ENCODE measurements at places on chromosomes 7 and 10.
A peak's percentile ranks its signal among the peaks of the same experiment; 100 is the strongest.

DNA sequence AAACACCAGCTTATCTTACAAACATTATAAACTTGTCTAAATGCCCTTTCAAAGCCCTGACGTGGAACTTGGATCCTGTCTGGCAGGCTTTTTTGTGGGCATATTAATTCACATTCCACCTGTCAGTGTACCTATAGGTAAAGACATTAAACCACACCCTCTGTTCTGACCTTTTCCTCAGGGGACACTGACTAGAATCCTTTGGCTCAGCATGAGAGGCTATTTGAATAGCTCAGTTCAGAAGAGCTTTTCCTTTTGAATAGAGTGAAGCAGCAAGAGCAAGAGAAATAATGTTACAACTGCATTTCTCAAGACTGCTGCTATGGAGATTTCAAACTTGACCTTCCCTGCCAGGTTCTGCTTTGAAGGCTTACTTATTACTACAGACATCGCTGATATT, 76.9 kb downstream of the CYP51A1 start:
- DNase-seq, result peak; percentile 16

- DNase-seq, result no peak
Observed at GRCh38 chr7:82841828-82842227, 320.9 kb downstream of the PCLO start.

GRCh38 chr7:42263971-42264370, 27.0 kb upstream of the GLI3 start:
- no peak for DNase-seq

DNA sequence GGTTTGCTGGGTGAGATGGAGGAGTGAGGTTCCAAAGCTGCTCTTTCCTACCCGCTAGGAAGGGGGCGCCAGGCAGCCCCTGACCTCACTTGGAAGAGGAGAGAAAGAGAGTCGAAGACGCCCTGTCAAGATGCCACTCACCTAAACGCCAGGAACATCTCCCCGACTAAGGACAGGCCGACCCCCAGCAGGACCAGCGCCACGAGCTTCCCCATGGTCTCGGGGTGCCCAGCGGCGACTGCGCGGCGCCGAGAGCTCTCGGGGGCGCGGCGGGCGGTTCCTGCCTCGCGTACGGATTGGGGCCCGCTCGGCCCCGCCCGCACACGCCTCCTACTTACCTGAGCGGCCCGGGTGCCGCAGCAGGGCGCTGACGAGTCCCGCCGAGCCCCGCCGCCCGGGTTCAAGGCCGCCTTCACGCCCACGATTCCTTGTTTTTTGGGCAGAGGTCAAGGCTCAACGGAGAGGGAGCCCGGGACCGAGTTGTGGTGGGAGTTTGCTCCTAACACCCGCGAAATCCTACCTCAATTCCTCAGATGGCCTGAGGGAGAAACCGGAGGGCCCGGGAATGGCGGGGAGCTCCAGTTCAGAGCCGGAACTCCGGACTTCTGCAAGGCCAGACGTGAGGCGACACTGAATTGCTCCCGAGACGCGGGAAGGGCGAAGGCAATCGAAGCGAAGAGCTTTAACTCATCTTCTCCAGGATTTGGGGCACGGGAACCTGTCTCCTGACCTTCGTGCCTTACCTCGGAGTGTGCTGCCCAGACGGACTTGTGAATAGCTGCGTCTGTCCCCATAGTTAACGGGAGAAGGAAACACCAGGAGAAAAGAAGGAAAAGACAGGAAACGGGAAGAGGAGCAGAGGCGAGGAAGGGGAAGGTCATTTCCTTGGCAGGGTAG, at the start of gene PON3:
Gene PON3 (minus strand): TSS at position 240 of the 897 bp plus-strand sequence. CDS start 25 bp downstream, at position 215.
- DNase-seq, result peak; percentile 16

- peak; percentile 54 for DNase-seq
Observed at GRCh38 chr10:119608316-119609155, 11.8 kb upstream of the TIAL1 start.

GRCh38 chr10:3961082-3961481, 176.1 kb upstream of the KLF6 start:
- DNase-seq, result peak; percentile 32

GRCh38 chr7:75963381-75963995, 30.9 kb downstream of the TMEM120A start:
- no peak for DNase-seq

- DNase-seq, result no peak
Observed at GRCh38 chr7:148245381-148245780, 345.2 kb upstream of the C7orf33 start.

DNA sequence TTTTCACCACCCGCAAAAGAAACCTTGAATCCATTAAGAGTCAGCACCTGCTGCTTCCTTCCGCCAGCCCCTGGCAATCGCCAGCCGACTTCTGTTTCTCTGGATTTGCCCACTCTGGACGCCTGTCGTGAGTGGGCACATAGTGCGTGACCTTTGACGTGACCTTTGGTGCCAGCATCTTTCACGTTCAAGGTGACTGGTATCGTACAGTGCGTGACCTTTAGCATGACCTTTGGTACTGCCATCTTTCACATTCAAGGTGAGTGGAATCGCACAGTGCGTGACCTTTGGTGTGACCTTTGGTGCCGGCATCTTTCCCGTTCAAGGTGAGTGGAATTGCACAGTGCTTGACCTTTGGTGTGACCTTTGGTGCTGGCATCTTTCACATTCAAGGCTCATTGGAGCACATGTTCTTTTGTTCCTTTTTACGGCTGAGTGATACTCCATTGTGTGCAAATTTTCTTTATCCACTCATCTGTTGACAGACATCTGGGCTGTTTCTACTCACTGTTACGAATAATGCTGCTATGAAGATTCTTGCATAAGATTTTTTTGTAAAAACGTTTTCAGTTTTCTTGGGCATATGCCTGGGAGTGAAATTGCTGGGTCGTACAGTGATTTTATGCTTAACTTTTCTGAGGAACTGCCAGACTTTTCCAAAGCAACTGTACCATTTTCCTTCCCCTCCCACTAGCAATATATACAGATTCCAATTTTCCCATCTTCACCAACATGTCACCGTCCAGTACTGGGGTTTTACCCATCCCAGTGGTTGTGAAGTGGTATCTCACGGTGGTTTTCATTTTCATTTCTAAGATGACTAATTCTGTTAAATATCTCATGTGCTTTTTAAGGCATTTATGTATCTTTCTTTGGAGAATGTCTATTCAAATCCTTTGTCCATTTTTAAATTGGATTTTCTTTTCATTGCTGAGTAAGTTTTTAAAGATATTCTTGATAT, 145.3 kb downstream of the DIP2C start:
- peak; percentile 13 for DNase-seq

- no peak for DNase-seq
Observed at GRCh38 chr7:106858618-106859532, 6.2 kb upstream of the PIK3CG start.

DNA sequence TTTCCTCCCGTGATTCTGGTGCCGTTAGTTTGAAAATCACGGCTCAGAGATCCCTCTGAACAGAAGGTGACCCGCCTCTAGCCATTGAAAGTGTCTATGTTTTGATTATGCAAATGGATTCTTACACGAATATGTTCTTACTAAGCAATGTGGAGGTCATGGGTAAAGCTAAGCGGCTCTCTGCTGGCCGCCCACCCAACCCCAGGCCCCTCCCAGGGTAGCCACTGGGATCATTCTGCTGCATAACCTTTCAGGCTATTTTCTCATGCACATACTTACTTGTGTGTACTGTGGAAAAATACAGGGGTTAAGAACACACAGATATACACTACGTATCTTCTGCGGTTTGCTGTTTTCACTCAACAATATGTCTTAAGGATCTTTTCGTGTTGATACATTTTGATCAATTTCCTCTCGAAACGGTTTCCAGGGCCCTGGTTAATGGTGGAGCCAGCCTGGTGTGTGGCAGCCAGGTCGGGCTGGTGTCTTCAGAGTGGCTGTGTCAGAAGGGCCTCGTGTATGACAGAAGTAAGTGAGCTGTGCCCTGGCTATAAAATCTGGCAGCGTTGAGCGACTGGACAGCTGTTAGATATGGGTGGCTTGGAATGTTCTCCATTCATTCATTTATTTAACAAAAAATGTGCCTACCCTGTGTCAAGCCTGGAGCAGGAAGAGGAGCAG, 29.9 kb downstream of the ZNF783 start:
- DNase-seq, result no peak

DNA sequence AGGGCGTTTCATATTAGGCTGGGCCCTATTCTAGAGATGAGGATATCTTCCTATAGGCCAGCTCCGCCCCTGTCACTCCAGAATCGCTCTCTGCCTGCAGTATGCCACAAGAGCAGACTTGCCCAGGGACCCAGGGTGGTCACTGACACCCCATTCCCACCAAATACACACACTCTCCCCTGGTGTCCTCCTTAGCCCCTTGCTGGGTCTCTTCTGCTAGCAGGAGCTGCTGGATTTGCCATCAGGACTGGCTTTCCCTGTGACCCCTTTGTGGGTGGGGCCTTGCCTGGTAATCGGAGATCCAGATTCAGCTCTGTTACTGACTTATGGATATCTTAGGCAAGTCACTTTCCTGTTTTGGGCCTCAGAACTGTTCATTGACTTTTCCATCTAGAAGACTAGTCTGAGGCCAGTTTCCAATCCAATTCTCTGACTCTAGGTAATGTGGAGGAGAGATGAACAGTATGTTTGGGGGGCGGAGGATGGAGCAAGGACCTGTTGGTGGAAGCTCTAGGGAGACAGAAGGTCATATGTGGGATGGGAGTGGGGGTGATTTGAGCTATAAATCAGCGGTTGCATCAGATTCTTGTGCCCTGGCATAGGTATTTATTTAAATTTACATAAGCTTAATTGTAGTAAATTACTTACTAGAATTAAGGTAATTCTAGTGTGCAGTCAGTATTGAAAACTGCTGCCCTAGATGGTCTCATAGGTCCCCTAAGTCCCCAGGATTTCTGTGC, 1.6 kb downstream of the TSPAN15 start:
- DNase-seq, result no peak

- no peak for DNase-seq
Observed at GRCh38 chr7:115754226-115754625, 276.3 kb downstream of the TFEC start.

DNA sequence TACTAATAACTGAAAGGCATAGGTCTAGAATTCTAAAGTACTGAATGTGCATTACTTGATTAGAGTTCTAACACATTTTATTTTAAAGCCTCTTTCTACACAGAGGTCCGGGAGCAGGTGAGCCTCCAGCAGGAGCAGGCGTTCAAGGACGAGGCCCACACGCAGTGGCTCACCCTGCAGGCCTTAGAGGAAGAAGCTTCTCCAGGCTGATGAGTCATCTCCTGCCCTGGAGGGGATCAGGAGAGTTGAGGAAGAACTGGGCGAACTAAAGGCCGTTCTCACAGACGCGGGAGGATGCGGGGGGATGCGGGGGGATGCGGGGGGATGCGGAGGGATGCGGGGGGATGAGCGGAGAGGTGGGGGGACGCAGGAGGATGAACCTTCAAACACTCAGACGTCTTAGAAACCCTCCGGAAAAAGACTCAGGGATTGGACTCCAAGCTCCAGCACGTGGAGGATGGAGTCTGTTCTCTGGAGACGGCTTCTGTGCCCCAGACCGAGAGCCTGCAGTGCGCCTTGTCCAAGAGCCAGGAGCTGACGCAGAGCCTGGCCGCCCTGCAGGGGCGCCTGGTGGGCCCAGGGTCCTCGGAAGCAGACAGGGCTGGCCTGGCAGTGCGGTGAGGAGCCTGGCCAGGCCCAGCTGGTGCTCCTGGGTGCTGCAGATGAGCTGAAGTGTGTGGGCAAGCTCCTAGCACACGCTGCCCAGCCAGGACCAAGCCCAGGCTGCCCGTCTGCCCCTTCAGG, 433.7 kb upstream of the TPK1 start:
- peak; percentile 17 for DNase-seq

DNA sequence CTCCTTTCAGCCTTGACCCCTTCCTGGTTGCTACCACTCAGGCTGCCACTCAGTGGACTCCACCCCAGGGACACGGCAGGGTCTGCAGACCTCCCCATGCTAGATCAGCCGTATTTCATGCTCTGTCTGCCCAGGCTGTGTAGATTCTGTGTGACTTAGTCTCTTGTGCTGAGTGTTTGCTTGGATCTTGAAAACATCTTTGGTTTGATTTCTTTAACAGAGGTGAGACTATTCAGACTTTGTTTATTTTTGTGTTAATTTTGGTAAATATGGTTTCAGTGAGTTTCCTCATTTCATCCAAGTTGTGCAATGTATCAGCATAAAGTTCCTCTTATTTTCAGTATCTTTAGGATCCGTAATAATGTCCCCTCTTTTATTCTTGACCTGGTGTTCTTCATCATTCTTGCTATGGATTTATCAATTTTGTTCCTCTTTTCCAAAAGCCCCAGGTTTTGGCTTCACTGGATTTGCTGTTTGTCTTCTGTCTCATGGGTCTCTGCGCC, 21.2 kb upstream of the PWWP2B start:
- DNase-seq, result no peak

DNA sequence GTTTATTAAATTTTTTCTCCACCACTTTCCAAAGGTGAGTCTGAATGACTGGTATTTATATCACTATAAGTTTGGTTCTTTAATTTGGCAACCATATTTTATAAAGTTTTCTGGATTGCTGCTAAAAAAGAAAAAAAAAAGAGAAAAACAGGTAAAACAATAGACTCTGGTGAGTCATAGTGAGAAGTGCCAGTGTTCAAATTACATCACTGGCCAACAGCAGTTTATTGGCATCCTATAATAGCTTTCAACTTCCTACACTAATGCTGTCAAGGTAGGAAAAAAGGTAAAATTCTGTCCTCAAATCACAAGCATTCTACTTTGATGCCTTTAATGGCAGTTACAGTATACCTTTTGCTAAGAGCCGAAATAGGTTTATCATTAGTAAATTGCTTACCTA, 808.8 kb downstream of the GRM8 start:
- DNase-seq, result no peak

DNA sequence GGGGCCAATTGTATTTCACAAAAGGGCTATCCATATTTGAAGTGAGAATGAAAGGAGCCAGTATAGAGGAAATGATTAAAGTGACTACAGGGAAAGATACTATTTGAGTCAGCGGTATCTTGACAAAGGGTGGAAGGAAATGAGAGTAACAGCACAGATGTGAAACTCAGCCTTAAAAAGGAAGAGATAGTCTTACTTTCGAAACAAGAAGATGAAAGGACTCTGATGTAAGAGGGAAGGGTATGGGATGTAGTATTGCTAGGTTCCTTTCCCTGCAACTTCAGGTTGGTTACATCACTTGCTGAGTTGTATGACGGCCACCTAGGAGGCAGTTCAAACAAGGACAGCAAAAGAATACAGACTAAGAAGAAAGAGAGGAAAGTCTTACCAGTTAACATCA, 13.7 kb downstream of the CISD1 start:
- peak; percentile 27 for DNase-seq

DNA sequence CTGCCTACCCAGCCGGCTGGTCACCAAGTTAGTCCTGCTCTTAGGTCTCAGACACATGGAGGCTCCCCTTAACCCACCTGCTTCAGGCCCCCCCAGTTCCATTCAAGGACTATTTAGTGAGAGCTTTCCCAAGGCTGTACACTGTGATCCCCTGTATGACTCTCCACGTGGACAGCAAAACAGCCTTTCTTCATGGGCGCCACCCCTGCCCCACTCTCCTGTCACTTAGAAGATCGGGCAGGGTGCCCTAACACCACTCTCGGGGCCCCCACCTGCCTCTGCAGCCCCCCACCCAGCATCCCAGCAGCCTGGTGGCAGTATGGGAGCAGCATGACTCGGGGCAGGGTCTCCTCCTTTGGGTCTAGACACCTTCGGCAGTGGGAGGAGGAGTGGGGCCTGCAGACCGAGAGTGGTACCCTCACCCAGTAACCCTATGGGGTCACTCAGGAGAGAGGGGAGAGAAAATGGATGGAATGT, 116.6 kb downstream of the PTPN20 start:
- DNase-seq, result no peak

GRCh38 chr7:47179812-47180515, 401.9 kb downstream of the TNS3 start:
- peak; percentile 63 for DNase-seq

- DNase-seq, result no peak
Observed at GRCh38 chr7:20021066-20021465, 196.1 kb downstream of the MACC1 start.

GRCh38 chr10:93193906-93194305, 120.2 kb downstream of the CYP26A1 start:
- no peak for DNase-seq

Measured in mesendoderm (in vitro differentiated cells).